ENCODE measurements at places on chromosomes 5 and 9.

GRCh38 chr9:93124793-93125192 lies 9.3 kb downstream of the NINJ1 start:
- no peak for DNase-seq

GRCh38 chr9:135085830-135086546 lies 1.5 kb upstream of the OLFM1 start:
- DNase-seq, result no peak

- DNase-seq, result no peak
Measured at GRCh38 chr5:102106599-102106998, 189.5 kb downstream of the SLCO4C1 start.

- DNase-seq, result no peak
Measured at GRCh38 chr9:93962017-93962416, 6.9 kb upstream of the BARX1 start.

- DNase-seq, result no peak
Measured at GRCh38 chr5:137695651-137696428, 40.0 kb downstream of the KLHL3 start.

Measured in stimulated activated CD8-positive, alpha-beta memory T cell treated with anti-CD3 and anti-CD28 coated beads, Interleukin-7, amount 100 ng/mL, for 4 hours (primary cell).